ENCODE measurements at places on chromosomes 5 and 9.

DNA sequence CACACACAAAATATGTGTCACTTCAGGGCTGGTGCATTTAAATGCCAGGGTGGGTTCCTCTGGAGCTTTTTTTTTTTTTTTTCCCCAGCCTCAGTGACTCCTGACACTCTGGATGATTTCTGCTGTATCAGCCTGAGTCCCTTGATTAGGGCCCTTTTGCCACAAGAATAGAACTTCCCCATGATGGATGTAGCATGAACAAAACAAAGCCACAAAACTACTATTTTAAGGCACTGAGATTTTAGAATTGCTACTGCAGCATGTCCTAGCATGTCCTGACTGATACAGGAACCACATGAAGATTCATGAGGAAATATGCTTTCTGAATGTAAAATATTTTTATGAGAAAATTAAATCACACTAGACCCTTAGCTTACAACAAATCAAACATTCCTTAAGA lies 13.9 kb upstream of the ADGRD2 start:
- DNase-seq = no peak

DNA sequence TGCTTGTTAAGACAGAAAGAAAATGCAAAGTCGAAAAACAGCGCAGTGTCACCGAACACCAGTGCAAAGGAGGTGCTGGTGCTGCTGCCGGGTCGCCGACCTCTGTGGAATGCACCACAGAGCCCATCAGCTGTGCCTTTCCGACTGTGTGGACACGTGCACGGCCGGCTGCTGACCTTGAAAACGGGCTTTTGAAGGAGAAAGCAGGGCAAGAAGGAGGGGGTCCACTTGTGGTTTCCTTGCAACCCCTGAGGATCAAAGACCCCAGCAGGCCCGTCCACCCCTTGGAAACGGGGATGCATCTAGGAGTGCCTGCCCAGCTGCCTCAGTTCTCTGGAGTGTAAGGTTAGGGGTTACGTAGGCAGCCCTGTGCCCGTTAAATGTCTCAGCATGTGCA lies 6.2 kb upstream of the OLFM1 start:
- no peak for DNase-seq

- no peak for DNase-seq
These were observed 108.7 kb upstream of the IL12B start for GRCh38 chr5:159439002-159439401.

DNA sequence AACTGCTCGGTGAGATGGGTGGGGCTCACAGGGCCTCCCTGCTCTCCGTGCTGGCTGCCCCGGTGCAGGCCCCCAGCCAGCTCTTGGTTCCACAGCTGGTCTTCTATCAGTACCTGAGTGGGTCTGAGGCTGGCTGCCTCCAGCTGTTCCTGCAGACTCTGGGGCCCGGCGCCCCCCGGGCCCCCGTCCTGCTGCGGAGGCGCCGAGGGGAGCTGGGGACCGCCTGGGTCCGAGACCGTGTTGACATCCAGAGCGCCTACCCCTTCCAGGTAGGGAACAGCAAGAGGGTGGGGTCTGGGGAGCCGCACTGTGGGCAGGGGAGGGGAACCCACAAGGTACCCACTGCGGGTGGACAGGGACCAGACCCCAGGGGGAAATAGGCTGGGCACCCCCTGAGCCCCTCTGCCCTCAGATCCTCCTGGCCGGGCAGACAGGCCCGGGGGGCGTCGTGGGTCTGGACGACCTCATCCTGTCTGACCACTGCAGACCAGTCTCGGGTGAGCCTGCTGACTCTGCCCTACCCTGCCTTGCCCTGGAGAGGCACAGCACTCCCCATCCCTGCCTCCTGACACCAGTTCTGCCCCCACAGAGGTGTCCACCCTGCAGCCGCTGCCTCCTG lies 2.8 kb downstream of the MAMDC4 start:
- DNase-seq = no peak

- DNase-seq = no peak
These were observed 148.3 kb upstream of the RUSC2 start for GRCh38 chr9:35341585-35341984.

GRCh38 chr5:98917433-98917832 lies 11.4 kb downstream of the CHD1 start:
- no peak for DNase-seq

DNA sequence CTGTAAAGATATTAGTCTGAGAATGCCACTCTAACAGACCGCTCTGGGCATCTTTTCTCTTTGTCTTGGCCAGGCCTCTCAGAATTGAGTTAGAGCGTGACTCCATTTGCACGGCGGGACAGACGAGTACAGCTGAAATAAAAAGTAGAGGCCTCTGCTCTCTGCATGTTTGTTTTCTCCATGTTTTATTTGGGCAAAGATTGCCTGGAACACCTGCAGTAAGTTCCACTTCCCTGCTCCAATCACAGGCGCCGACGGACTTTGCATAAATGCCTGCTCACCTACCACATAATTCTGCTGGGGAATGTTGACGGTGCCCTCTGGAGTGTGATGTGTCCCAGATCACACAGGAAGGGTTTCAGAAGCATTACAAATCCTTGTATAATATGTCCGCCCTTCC lies 10.6 kb downstream of the SPOCK1 start:
- DNase-seq = no peak

- DNase-seq = no peak
These were observed 309.6 kb upstream of the RFX3 start for GRCh38 chr9:3835393-3835792.

DNA sequence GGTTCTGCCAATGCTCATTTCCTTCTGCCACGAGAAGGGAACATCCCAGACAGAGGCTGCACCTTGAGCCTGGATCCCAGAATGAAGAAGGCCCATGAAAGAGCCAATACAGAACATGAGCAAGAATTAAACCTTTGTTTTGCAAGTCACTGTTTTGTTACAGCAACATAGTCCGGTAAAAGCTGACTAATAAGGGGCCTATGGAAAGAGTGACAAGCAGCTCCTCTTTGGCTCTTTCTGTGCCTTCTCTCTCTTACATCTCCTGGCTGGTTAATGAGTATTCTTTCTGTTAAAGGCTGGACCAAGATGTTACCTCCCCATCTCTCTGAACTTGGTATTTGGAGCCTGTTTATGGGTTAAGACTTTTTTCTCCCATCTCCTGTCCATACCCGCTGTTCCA lies 10.8 kb downstream of the GFRA3 start:
- DNase-seq = no peak

GRCh38 chr5:148826739-148827070 lies 294 bp downstream of the ADRB2 start:
- no peak for DNase-seq

- DNase-seq = no peak
These were observed 9.8 kb upstream of the ERAP1 start for GRCh38 chr5:96817506-96817905.

- DNase-seq = no peak
These were observed 2.6 kb upstream of the DAPK1 start for GRCh38 chr9:87494970-87495471.

DNA sequence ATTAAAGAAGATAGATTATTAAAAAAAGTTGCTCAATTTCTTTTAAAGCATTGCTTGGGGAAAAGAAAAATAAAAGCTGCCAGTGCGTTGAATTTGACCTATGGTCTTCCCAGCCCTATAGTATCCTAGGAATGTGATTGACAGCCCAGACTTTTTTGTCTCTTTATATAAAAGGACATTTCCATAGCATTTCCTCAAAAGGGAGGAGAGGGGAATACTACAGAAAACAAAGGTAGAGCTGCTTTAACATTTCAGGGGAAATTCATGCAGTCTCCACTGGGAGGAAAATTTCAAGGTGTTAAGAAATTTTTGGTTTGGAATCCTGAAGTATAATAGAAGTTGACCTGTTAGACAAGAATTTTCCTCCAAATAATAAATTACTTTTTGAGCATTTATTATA lies 17.9 kb upstream of the GPR151 start:
- DNase-seq = no peak

- no peak for DNase-seq
These were observed 72.3 kb downstream of the C9orf153 start for GRCh38 chr9:86187121-86187520.

- DNase-seq = no peak
These were observed 16.9 kb downstream of the CAMSAP1 start for GRCh38 chr9:135890190-135891026.

All from right renal cortex interstitium (tissue), 3 donors.